ENCODE measurements at places on chromosomes 16 and 17.
A peak's percentile ranks its signal among the peaks of the same experiment; 100 is the strongest.

DNA sequence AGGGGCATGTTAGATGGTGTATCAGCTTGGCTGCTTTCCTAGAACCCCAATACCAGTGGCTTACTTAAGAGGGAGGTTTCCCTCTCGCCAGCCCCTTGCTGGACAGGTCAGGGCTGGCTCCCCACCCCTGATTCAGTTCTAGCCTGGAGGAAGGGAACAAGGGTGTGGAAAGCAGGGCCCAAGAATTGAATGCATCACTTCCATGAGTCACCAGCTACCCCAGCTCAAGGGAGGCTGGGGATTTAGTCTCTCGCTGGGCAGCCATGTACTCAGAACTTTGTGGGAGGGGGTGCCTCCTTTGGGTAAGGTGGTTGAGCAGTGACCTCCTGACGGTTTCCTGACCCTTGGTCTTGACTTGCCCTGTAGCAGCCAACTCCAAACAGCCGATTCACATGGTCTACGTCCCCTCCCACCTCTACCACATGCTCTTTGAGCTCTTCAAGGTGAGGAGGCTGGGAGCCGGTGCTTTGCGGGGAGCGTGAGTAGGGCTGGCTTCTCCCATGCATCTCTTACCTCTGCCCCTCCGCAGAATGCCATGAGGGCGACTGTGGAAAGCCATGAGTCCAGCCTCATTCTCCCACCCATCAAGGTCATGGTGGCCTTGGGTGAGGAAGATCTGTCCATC is 12.8 kb downstream of the PDK2 start:
- DNase-seq, result no peak

- DNase-seq, result peak; percentile 58
These were observed 10.1 kb upstream of the SPOP start for GRCh38 chr17:49687878-49688491.

- no peak for DNase-seq
These were observed 46.7 kb upstream of the MAP3K14 start for GRCh38 chr17:45363498-45363897.

DNA sequence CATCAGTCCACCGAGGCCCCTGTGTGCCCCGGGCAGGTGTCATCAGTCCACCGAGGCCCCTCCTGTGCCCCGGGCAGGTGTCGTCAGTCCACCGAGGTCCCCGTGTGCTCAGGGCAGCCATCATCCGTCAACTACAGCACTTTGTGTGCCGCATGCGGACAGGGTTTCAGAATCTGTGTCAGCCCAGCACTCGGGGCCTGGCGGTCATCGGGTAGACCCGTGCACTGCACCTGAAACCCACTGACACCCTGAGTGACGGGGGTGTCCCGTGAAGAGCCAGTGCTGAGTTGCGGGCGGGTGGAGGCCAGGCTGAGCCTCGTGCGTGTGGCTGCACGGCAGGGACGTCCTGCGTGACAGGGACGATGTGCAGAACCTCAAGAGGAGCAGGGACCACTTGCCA is 38.4 kb downstream of the BAHCC1 start:
- DNase-seq, result no peak

DNA sequence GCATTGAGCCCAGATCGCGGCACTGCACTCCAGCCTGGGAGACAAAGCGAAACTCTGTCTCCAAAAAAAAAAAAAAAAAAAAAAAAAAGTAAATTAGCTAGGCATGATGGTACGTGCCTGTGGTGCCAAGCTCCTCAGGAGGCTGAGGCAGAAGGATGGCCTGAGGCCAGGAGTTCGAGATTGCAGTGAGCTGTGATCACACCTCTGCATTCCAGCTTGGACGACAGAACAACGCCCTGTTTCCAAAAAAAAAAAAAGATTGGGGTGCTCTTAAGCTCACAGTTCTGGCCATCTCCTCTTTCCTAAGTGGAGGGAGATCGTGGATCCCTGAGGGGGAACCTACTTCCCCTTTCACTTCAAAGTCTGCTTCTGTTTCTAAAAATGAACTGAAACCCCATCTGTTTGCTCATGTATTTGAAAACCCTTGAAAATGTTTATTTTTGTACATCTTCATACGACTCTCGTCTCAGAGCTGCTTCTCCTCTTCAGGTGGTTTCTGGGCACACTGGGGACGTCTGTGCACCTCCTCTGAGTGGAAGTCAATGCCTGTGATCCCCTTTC is 138.8 kb downstream of the PRKCA start:
- DNase-seq, result no peak

DNA sequence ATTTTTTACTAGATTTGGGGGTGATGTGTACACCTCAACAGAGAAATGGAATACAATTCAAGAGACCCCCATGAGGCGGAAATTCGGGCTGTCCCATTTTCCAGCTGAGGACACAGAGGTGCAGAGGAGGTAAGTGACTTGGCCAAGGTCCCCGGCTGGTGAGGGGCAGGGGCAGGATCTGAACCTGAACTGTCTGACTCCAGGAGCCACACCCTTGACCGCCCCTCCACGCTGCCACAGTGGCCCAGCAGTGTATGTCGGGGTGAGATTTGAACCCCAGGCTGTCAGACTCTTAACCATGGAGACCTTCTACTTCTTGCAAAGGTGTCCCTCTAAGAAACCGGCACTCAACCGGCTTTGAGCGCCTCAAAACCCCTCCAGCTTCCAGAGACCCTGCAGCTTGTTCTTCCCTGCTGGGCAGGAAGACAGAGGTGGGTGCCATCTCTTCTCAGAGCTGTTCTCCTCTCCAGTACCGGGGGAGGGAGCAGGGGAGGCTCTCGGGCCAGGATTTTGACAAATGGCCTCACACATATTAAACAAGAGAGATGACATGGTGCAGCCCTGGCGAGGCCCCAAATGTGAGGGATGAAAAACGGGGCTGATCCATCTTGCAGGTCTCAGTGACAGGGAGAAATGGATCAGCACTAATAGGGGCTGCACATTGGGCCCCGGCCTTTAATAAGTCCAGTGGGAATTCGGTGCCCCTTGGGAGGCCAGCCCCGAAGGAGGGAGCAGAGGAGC is 222.3 kb downstream of the GSG1L start:
- no peak for DNase-seq

- DNase-seq, result peak; percentile 93
These were observed 1.5 kb upstream of the ALOXE3 start for GRCh38 chr17:8119581-8120519.

GRCh38 chr17:3977387-3977786 is 13.2 kb upstream of the ATP2A3 start:
- DNase-seq, result no peak

GRCh38 chr16:81595629-81596292 is 151.2 kb downstream of the CMIP start:
- DNase-seq, result no peak

- no peak for DNase-seq
These were observed 28.9 kb downstream of the WFDC1 start for GRCh38 chr16:84323606-84324005.

DNA sequence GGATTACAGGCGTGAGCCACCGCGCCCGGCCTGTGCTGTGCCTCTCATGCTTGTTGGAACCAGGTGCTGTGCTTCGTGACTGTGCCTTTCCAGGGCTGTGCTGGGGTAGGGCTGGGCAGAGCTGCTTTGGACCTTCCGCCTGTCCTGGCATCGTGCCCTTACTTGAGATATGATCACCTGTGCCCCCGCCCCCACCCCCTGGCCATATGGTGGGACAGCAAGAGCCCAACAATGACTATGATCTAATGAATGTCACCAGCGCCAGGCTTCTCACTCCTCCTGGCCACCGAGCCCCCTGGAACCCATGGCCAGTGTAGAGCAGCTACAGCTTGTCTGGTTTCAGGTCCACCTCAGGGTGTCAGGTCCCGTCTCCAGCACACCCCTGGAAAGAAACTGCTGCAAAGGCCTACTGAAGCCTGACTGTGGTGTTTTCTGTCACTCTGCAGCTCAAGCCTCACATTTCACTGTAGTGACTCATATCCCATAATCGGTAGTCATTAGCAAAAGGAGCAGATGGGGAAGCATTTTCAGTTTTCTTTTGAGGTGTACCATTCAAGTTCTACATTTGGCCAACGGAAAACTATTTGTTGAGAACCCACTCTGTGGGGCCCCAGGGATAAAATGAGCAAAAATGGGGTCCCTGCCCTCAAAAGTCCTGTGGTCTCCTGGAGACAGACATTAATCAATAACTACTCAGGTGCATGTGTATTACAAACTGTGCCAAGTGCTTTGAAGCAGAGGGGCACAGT is 22.1 kb downstream of the FCSK start:
- no peak for DNase-seq

- no peak for DNase-seq
These were observed 264.4 kb upstream of the FOXF1 start for GRCh38 chr16:86245895-86246294.

GRCh38 chr17:57761887-57762286 is 16.8 kb upstream of the CCDC182 start:
- peak; percentile 32 for DNase-seq

DNA sequence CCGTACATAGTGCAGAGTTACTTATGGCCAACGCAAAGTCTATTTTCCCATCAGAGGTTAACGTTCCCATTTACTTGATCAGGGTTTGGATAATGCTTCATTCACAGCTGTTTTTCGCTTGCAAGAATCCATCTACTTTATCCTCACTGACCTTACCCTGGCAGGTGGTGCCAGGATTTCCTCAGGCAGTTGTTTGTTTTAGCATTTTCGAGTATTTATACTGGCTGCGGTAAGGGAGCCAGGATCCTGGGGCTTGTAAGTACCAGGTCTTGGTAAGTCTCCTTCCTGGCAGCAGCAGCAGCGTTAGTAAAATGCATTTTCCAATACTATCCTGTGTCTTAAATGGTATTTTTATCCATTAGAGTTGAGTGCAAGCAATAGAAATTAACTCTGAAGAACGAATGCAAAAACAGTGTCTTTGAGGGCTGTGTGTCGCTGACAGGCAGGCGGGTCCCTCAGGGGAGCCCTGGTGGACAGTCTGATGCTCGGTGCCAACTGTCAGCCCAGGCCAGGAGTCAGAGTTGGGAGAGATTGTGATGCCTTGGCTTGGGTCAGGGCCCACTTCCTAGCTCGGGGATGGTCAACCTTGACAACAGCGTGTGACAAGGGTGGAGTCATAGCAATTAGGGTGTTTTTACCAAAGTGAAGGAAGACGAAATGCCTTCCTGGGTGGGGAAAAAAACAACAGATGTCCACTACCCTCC is 92.4 kb upstream of the HSBP1 start:
- DNase-seq, result no peak

GRCh38 chr16:74252329-74252728 is 44.3 kb upstream of the PSMD7 start:
- DNase-seq, result no peak

DNA sequence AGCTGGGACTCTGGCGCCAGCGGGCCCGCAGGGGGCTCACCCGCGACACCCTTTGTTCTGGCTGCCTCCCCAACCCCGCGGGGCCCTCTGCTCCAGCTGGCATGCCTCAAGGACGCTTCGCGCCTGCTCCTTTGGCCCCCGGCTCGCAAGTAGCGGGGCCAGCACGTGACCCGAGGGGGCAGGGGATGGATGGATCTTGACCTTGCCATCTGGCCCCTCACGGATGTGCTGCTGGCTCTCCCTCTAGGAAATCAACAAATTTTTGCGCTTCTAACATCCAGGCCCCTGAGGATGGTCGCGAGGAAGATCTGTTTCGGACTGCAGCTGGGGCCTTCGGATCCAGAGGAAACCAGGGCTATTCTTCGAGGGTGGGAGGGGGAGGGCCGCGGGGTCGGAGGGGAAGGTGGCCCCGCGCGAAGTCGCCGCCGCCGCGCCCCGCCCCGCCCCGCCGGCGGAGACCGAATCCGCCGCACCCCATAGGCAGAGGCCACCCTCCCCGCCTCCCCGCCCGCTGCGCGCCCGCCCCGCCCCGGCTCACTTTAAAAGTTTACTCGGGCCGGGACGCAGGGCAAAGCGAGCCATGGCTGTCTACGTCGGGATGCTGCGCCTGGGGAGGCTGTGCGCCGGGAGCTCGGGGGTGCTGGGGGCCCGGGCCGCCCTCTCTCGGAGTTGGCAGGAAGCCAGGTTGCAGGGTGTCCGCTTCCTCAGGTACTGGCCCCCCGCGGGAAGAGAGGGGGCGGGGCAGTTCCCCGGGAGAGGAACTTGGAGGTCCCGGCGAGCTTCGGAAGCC is at the start of gene ACSF2:
Gene ACSF2 (plus strand): TSS at position 537 of the 790 bp plus-strand sequence. CDS start 44 bp downstream, at position 581.
- DNase-seq, result peak; percentile 54

DNA sequence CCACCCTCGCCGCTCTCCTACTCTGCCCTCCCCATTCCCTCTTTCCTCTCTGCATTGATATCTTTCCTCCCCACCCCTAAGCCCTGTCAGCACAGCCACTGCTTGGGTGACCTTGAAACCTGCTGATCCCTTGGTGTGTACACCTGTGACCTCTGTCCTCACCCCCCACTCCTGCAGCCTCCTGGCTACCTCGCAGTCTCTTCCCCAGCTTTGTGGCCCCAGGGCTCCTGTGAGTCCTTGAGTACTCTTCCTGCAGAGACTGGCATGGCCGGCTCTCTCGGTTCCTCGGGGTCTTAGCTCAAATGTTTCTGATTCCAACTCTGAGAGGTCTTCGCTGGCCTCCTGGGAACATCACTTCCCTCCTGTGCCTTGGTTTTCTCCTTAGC is 31.7 kb downstream of the ADCY7 start:
- peak; percentile 71 for DNase-seq

DNA sequence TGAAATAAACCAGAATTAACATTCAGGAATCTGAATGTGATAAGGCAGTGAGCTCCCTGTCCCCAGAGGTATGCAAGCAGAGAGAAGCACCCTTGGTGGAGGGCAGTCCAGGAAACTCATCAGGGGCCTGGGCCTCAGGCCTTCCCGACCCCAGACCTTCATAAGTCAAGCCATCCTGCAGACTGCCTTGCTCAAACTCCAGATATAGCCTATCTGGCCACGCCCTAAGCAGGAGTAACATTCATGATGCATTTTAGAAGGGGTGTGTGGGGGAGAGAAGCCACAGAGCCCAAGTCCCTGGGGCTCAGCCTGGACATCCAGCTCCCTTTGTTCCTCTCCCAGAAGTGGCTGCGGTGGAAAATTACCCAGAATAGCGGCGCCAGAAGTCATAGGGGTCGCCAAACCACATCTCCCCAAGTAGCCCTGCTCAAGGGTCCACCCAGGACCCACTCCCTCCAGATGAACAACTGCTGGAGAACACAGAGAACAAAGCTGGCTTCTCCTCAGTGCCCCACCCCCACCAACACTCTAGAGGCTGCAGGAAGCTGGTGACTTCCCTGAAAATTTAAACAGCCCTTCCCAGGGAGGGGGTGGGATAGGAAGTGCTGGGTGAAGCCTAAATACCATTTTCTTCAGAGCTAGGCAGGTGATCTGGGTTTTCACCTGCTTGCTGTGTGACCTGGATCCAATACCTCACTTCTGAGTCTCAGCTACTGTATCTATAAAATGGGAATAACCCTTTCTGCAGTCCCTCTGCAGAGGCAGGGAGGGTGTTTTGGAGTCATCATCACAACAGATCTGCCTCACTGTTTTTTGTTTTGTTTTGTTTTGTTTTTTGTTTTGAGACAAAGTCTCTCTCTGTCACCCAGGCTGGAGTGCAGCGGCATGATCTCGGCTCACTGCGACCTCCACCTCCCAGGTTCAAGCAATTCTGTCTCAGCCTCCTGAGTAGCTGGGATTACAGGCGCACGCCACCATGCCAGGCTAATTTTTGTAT is 1.5 kb upstream of the SREBF1 start:
- peak; percentile 57 for DNase-seq

GRCh38 chr16:28264656-28265055 is 27.7 kb upstream of the SBK1 start:
- no peak for DNase-seq

- DNase-seq, result no peak
These were observed 34.8 kb downstream of the ZNF287 start for GRCh38 chr17:16534236-16534635.

All from HepG2 (cell line).